ENCODE measurements at places on chromosomes 12 and 14.
A peak's percentile ranks its signal among the peaks of the same experiment; 100 is the strongest.

- DNase-seq, result peak; percentile 33
These were observed 523.2 kb upstream of the CCDC196 start for GRCh38 chr14:65962952-65963351.

GRCh38 chr14:54730156-54730961 lies 163.4 kb downstream of the SAMD4A start:
- DNase-seq, result no peak

GRCh38 chr12:52081263-52081733 lies 1.8 kb downstream of the SMIM41 start:
- DNase-seq, result no peak

DNA sequence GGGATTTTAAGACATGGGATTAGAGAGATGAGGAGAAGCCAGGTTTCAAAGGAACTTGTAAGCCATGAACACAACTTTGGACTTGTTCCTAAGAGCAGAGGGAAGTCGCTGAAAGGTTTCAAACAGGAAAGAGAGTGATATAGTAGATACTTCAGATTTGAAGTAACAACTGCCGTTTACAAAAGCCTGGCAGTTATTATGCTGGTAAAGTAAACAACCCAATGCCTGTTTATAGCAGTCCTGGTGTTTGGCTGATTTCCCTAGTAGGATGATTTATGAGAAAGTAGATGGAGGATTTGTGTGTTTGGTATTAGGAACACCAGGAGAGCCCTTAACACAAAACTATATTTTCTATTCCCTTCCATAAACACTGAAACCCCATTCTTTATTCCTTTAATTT lies 285.7 kb downstream of the RMST start:
- DNase-seq, result peak; percentile 14

- no peak for DNase-seq
These were observed 72.3 kb downstream of the B4GALNT3 start for GRCh38 chr12:531951-532585.

- no peak for DNase-seq
These were observed 27.7 kb downstream of the UBR7 start for GRCh38 chr14:93234798-93235197.

DNA sequence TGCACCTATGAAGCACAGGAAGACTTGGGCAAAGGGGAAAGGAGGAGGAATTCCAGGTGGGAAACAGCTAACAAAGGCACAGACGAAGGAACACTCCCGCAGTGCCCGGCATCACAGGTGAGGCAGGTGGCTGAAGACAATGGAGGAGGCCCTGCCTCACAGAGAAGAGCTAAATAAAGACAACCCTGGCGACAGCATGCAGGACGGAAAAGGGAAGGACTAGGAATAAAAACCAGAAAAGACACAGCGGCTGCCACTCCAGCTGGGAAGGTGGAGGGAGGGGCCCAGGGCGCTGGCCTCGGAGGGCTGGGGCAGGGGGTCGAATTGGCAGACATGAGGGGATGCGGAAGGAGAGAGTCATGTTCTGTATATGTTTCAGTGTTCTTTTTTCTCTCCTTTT lies 43.0 kb upstream of the ANO2 start:
- no peak for DNase-seq

GRCh38 chr12:111386885-111387284 lies 18.0 kb upstream of the PHETA1 start:
- DNase-seq, result no peak

- no peak for DNase-seq
These were observed 16.6 kb upstream of the KLRF1 start for GRCh38 chr12:9810671-9811070.

GRCh38 chr14:102517392-102518062 lies 8.0 kb upstream of the ANKRD9 start:
- peak; percentile 58 for DNase-seq

DNA sequence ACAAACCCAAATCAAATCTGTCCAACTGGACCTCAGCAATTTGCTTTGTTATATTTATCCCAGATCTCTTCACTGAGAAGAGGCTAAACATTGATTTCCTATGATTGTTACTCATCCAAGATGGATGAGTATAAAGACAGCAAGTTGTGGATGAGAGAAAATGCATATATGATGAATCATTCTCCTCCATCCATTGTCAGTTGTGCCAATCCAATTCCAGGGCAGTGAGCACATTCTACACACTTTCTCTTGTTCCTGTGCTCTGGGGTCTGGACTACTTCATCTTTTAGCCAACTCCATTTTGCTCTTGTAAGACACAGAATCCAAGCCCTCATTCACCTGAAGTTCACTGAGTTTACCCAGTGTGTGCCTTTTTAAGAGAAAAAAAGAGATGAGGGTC lies 105.7 kb downstream of the GCH1 start:
- DNase-seq, result no peak

DNA sequence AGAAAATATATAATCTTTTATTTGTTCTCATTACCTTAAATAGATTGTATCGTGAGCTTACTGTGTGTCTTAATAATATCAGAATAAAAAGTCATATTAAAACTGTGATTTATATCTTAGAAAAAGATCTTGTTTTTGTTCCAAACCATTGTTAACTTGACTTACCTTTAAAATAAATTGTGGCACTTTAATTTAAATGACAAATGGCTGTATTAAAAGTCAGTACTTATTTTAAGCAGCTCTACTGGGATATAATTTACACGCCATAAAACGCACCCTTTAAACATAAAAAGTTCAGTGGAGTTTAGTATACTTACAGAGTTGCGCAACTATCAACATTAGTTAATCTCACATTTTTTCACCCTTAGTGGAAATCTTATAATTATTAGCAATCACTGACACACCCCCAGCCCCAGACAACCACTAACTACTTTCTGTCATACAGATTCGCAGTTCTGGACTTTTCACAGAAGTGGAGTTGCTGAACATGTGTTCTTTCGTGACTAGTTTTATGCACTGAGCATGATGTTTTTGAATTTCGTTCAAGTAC lies 311.7 kb downstream of the ACSS3 start:
- DNase-seq, result no peak

DNA sequence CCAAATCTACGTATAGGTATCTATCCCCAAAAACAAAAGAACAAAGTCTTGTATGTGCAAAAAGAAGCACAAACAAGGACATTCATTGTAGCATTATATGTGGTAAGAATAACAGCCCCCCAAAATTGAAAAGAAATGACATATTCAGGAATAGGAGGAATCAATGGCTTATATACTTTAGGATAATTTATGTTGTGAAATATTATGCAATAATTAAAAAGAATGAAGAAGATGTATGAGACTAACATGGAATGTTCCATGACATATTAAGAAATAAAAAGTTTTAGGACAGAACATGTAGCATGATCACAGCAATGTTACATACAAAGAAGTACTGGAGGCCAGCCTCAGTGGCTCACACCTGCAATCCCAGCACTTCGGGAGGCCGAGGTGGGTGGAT lies 9.1 kb downstream of the SMCO2 start:
- no peak for DNase-seq

DNA sequence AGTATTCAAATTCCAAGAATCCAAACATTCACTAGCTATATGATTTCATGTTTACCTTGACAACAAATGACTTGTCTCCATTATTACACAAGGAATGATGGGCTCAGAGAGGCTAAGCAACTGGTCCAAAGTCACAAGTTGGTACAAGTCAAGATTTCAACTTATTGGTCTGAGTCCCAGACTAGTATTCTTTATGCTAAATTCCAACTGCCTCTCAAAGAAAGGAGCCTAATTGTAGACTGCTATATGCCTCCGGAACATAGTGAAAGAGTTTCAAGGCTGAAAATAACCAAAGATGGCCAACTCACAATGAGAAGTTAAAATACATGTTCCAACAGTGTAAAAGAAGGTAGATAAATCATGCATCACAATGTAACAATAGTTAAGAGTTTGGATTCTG lies 7.5 kb downstream of the BTG1 start:
- no peak for DNase-seq

DNA sequence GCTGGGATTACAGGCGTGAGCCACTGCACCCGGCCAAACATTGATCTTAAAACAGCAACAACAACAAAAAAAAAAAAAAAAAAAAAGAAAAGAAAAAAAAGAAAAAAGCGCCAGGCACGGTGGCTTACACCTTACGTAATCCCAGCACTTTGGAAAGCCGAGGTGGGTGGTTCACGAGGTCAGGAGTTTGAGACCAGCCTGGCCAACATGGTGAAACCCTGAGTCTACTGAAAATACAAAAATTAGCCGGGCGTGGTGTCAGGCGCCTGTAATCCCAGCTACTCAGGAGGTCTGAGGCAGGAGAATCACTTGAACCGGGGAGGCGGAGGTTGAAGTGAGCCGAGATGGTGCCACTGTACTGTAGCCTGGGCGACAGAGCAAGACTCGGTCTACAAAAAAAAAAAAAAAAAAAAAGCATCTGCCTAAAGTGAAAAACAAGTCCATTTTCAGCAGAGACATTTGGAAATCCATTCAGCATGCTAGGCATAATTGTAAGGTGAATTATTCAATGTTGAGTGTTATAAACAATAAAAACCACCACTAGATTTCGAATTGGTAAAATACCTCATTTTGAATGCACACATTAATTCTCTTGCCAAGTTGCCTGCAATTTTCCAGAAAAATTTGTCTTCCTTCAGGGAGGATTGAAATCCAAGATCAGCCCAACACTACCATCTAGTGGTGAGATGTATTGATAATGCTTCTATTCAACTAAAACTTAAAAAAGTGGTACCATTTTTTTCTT lies 8.0 kb upstream of the CERS5 start:
- DNase-seq, result peak; percentile 83

DNA sequence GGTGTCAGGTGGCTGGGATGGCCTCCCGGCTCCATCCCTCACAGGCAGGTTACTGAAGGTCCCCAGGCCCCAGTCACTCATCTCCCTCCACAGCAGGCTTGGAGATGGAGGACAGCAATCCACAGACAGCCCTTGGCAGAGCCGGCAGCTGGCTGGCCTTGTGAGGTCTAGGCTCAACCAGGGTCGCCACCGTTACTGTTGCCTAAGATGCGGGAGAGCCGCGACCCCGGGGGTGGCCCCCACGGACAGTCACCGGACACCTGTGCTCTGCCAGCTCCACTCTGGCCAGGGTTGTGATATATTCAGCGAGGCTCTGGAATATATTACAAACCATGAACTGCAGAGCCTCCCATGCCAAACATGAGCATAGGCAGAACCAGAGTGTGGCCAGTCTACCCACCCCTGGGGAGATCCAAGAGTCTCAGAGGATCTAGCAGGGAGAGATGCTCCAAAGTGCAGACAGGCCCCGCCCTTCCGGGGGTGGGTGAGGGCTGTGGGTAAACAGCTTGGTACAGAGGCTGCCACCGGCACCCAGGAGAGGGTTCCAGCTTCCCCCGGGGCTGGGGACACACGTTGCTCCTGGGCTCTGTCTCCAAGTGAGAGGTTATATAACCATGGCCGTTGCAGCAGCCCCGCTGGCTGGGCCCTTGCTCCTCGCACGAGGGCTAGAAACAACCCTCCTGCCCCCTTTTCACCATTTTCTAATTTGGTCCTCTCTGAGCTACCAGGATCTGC lies 55.9 kb upstream of the DIO3 start:
- DNase-seq, result no peak

DNA sequence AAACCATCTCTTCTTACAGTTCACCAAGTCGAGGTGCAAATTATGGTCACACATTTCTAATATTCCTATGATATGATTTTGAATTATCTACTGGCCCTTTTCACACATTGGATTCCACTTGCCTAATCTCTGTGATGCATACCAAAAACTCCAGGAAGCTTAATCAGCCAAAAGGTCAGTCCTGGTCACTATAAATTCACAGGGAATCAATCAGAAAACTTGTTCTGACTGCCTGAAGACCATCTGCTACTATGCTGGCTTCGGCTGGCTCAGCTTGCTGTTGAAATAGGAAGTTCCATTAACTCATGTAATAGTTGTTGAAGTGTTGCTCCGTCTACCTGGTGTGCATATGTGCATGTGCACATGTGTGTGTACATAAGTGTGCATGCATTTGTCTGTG lies 142.8 kb upstream of the FLRT2 start:
- no peak for DNase-seq
